LHCN-M2 (cell line): ENCODE measurements at places on chromosomes 5 and 9.

DNA sequence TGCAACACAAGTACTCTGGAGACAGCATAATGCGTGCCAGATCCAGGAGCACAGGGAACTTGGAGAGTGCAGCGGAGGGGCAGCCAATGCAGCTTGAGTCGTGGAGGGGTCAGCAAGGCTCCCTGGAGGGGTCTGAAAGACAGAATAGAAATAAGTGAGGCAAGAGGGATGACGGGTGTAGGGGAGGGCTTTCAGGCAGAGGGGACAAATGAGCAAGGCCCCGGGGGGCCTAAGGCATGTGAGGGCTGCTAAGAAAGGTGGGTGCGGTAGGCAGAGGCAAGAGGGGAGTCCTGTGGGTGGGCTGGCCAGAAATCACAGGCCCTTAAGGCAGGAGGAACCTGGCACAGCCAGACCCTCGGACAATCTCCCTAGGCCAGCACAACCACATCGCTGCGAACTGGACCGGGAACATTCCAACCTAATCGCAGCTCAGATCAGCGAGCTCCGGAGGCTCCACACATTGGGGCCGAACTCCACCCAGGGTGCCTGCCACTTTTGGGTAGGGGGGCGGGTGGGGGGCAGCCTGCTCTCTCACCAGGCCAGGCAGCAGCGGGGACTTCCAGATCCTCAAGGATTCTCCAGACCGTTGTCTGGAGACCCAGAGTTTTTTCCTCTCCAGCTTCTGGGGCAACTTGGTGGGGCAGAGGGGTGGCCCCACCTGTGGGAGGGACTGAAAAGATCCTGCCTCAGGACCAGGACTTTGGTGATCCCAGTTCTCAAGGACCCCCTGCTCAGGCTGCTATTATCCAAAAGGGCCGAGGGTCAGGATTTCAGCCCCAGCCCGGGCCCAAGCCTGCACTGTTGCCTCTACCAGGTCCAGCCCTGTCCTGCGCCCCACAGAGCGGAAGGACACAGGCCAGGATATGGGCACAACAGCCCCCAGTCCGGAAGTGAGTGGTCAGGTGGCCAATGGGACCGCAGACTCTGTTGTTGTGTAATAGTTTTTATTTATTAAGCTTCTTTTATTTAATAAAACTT, 22.7 kb upstream of the CYSTM1 start:
- no peak for DNase-seq

GRCh38 chr5:33758737-33759136, 133.1 kb downstream of the ADAMTS12 start:
- no peak for DNase-seq

DNA sequence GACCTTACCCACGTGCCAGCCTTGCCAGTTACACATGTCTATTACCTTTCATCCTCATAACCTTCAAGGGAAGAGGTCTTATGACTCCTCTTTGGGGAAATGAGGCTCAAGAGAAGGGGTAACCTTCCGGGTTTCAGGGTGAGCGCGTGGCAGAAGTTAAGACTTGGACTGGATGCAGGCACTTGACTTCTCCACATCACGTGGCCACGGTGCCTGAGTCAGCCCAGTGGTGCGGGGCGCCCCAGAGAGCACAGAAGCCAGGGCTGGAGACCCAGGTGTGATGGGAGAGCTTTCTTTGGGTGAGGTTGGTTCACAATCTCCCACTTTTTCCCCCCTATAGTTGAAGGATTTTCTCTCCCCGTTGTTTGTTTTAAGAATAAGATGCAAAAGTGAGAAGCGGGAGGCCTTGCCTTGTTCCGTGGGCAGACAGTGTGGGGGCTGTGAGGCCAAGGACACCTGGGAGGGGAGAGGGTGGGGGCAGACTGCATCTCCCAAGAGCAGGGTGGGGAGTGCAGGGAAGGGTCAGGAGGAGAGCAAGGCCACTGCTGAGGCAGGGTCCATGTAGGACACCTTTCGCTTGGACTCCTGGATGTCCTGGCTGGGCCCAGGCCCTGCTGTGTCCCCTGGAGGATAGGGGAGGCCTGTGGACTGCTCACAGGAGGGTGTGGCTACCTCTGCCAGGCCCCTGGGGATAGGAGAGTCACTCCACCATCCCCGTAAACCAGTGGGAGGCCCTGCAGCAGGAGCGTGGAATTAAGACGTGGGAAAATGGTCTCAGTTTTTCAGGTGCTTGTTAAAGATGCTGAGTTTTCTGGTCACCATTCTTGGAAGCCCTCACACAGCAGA, 90.0 kb upstream of the CTSL start:
- DNase-seq, result no peak

GRCh38 chr5:127506616-127507015, 10.8 kb upstream of the PRRC1 start:
- DNase-seq, result no peak

- DNase-seq, result peak; percentile 76
These were observed 1.3 kb upstream of the NFIB start for GRCh38 chr9:14314929-14315874.

DNA sequence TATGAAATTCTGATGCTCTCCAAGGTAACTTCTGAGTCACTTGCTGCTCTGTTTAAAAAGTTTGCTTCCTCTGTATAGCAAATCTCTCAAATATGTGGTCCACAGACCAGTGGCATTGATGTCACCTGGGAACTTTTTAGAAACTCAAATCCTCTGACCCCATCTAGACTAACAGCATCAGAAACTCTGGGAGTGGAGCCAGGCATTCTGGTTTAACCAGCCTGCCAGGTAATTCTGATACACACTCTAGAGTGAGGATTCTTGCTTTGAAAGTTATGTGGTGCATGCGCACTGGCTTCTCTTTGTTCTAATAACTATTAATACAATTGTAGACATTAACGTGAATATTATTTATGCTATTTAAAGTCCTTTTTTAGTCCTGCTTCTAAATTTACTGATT, 298.1 kb downstream of the SLF1 start:
- no peak for DNase-seq

- DNase-seq, result no peak
These were observed 11.0 kb downstream of the RASA1 start for GRCh38 chr5:87278590-87279100.

DNA sequence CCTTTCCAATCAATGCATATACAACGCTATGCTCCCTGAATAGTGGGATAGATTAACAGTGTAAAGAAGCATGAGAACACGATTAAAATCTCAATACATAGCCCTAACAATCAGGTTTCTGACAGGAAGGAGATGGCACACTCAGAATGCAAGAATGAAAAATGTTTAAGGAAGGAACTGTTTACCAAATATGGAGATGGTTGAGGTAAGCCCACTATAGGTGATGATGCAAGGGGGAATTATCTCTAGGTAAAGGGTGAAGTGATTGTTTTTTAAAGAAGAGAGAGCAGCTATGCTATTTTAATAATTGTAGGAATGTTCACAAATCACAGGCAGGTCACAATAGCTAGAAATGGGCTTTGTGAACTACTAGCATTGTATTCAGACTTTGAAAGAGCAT, 302.4 kb downstream of the CHSY3 start:
- DNase-seq, result no peak

DNA sequence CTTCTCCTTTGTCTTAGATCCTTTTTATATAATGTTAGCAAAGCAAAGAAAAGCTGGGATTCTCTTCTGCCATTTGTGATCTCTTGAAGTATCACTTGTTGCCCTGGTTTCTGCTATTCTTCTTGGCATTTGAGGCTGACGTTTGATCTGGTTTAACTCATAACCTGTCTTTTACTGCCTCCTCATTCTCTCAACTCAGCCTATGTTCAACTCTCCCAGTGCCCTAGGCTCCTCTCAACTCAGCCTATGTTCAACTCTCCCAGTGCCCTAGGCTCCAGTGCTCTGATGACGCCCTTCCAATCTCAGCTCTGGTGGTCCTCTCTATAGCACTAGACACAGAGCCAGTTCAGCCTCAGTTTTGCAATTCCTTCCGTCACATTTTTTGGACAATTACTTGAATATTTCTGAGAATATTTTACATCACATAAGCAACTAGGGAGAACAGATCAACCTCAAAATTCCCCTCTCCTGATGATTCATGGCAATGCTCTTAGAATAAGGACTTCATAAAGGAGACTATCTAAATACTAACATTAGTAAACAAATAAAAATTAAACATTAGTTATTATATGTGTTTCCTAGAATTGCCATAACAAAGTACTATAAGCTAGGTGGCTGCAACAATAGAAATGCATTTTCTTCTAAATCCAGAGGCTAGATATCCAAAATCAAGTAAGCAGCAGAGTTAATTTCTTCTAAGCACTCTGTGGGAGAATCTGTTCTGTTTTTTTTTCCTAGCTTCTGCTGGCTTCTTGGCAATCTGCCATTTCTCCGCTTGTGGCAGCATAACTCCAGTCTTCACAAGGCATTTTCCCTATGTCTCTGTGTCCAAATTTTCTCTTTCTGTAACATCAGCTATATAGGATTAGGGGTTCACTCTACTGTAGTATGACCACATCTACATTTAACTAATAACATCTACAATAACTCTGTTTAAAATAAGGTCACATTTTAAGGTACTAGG, 662.1 kb upstream of the FTMT start:
- peak; percentile 10 for DNase-seq

DNA sequence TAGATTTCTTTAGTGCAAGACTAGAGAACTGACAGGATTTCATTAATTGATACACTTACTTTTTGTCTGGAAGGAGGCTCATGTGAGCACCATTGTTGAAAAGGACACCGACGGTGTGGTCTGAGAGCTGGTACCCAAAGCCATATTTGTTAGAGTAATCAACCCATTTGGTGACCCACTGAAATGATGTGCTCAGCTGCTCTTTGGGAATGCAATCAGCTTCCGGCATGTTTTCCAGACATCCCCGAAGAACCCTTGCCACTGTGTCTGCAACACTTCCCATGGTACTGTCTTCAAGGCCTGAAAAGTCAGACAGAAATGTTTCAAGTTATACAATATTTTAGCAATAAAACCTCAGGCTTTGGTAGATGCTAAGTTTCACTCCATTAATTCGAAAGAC, 4.4 kb downstream of the PLK2 start:
- DNase-seq, result no peak

DNA sequence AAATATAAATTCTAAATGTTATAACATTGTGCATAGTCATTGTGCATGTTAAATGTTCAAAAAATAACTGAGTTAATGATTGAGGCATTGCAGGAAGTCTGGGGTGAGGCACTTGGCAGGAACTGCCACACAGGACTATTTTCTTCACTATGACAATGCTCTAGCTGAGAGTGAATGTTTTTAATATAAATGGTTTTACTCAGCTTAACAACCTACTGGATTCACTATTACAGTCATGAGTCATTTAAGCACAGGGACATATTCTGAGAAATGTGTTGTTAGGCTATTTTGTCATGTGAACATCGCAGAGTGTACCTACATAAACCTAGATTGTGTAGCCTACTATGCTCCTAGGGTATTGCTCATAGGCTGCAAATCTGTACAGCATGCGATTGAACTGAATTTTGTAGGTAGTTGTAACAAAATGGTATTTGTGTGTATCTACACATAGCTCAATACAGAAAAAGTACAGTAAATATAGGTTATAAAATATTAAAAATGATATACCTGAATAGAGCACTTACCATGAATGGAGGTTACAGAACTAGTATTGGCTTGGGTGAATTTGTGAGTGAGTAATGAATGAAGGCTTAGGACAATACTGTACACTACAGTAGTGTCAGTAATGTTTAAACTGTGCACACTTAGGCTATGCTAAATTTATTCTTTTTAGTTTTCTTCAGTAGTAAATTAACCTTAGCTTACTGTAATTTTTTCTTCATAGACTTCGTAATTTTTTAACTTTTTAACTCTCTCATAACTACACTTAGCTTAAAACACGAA, 346.1 kb upstream of the PTGER4 start:
- DNase-seq, result peak; percentile 70

GRCh38 chr5:128596071-128596470, 58.0 kb upstream of the FBN2 start:
- no peak for DNase-seq

- no peak for DNase-seq
These were observed 62.1 kb downstream of the SPRY4 start for GRCh38 chr5:142262683-142263082.
